NCI-H1436 treated with DMSO at 0.1 percent for 48 hours (cell line): ENCODE measurements at places on chromosomes 1 and 21.

DNA sequence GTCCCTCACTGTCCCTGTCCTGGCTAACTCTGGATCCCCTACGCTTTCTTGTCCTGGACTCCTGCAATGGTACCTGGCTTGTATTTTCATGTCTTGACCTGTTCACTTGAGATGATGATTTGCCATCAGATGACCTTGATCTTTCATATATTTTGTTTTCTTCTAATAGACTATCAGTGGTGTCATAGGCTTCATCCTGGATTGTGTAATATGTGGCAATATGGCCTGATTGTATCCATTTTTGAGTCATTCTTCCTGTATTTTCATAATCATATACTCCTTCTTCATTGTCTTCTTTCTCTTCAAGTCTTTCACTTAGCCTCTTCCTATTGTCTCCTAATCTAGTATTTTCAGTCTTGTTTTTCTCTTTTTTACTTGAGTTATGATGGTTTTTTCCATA is 11.1 kb downstream of the FLG start:
- DNase-seq = no peak

- DNase-seq = no peak
These were observed 63.4 kb upstream of the LRP8 start for GRCh38 chr1:53391296-53391695.

GRCh38 chr1:54989968-54990810 is 8.5 kb upstream of the BSND start:
- DNase-seq = no peak

DNA sequence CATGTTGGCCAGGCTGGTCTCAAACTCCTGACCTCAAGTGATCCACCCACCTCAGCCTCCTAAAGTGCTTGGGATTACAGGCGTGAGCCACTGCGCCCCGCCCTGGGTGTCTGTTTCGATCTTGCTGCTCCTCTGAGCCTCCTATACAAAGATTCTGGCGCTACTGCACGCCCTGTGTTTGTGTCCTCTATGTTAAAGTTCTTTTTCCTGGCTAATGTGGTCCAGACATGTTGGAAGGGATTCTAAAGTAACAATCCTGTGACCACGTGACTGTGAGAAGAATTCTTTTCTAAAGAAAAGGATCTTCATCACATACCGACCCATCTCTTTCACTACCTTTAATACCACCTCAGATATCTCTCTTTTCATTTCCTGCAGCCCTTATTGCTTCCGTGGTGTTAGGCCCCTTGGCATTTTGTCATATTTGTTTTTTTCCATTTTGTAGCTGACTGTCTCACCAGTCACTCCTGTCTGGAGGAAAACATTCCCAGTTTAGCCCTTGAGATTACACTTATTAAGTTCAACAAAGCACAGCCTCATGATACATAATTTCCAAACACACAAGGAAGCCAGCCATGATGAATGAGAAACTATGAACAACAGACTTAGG is 27.2 kb upstream of the ENO1 start:
- no peak for DNase-seq

DNA sequence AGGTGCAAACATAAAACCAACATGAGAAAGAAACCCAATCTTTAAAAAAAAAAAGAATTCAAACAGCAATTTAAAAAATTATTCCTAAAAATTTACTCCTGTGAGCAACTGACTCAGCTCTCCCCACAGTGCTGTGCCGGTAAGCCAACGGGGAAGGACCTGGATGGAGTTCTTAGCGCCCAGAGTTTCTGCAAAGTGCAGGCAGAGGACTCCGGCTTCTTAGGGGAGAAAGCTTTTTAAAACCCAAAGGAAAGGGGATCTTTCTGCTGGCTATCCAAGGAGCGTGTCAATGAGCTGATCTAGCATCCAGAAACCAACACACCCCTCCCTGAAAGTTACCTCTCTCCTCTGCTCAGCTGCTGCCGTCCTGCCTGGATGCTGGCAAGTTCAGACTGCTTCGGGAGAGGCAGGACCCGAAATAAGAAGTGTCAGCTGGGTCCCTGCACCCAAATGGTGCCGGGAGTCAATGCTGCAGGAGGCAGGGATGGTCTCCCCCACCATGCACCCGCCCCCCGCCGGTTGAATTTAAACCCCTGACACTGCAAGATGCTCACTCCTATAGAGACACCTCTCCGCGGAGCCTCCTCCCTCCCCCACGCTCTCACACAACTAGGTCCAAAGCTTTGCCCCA is 32.2 kb upstream of the H6PD start:
- no peak for DNase-seq

DNA sequence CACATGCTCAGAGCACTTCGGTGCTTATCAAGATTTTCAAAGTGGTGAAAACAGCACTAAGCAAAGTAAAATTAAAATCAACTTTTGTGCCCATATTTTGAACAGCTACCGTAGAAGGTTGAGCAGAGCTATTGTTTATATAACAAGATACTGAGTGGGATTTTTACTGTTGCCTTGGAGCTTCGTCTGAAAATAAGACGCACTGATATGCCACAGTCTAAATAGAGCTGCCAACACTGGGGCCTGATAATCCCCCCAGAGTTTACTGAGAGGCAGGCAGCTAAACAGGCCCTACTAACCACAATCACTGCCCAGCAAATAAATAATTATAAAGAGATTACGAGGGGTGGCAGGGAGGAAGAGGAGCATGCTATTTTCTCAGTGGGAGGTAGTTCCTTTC is 650 bp upstream of the CCDC190 start:
- no peak for DNase-seq

DNA sequence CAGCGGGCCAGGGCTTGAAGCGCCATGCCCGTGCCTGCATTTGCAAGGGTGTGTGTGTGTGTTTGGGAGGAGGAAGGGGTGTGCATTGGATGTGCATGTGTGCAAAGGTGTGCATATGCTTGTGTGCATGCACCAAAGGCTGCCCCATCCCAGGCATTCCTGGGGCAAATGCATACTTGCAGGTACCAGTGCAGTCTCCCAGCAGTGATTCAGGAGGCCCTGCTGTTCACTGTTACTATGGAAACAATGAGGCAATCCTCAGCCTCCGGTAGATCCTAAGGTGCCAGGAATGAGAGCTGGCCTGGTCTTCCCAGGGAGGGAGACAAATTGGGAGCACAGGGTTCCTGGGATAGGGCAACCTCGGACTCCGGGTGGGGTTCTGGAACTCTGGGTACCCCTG is 7.5 kb upstream of the FNDC5 start:
- DNase-seq = no peak

GRCh38 chr1:206738370-206739366 is 31.9 kb upstream of the IL19 start:
- DNase-seq = no peak

DNA sequence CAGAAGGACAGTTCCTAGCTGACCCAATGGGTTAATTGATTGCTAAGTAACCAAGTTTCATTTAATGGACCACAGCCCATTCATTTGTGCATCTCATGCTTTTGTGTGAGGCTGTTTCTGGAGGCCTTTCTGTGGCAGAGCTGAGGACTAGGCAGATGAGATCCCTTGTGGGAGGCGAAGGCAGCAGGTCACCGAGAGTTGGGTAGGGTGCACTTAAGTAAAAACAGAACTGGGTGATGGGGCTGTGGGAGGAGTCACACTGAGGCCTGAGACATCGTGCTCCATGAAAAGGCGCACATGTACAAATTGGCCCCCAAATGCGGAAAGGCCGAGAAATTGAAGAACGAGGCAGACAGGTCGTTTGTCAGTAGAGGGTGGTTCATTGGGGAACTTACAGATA is 60.9 kb downstream of the S100B start:
- DNase-seq = no peak

- DNase-seq = no peak
These were observed 121.4 kb downstream of the CCDC185 start for GRCh38 chr1:223514644-223515043.

DNA sequence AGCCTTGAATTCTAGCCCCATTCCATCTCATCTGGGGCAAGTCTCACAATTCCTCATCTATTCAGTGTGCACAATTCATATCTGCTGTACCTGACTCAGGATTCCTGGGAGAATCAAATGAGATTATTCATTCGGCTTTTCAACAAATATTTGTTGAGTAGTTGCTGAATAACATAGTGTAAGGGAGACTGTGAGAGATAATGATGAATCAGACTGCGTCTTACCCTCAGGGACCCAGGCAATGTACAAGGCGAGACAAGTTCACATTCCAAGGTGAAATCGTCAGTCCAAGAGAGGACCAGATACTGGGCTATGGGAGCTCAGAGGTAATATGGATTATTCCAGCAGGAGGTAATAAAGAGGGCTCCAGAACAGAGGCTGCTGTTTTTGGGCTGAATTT is 67.8 kb upstream of the SMYD2 start:
- DNase-seq = no peak
